ENCODE measurements at places on chromosomes 13 and 19.

GRCh38 chr19:23784274-23784673 lies 25.6 kb upstream of the ZNF681 start:
- DNase-seq: no peak

GRCh38 chr13:92767468-92767867 lies 459.1 kb upstream of the GPC6 start:
- DNase-seq: no peak

DNA sequence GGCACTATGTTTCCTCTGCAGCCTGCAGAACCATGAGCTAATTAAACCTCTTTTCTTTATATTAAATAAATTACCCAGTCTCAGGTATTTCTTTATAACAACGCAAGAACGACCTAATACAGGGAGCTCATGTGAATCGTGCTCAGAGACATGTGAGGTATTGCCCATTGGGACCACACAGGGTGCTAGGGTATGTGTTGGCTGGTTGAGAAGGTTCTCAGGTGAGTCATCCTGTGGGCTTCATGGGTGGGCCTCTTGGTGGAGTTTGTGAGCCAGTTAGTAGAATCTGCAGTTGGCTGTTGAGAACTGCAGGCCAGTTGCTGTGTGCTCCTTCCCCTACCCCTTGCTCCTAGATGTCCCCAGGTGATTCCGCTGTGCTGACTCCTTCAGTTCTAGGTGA lies 163.0 kb downstream of the HS6ST3 start:
- no peak for DNase-seq

DNA sequence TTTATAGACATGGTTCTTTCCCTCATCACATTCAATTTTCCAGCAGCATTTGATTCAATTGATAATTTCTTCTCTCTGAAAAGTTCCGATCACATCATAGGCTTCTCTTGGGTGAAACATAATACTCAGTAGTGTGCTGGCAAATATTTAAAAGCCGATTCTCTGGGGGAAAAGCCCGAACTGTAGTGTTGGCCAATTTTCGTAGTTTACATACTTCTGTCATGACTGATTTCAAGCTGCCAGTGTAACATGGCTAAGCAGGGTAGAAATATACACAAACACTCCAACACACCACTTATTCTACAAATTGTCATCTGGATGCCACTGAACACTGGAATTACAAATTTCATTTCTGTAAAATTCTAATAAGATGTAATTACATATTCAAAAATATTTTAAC lies 56.1 kb upstream of the FREM2 start:
- DNase-seq: no peak

DNA sequence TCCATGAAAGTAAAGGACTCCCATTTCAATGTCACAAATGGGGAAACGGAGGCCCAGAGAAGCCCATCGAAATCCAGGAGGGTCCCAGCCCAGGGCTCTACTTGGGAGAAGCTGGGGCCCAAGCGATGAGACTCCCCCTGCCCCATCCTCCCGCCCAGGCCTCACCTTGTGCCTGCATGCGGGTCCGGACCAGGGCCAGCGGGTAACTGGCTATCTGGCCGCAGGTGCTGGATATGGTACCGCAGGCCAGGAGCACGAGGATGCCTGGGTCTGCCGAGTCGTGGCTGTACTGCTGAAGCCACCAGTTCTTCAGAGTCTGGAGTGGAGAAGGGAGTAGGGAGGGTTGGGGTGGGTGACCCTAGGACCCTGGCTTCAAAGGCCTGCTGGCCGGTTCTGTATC lies 10.4 kb upstream of the SLC25A41 start:
- no peak for DNase-seq

DNA sequence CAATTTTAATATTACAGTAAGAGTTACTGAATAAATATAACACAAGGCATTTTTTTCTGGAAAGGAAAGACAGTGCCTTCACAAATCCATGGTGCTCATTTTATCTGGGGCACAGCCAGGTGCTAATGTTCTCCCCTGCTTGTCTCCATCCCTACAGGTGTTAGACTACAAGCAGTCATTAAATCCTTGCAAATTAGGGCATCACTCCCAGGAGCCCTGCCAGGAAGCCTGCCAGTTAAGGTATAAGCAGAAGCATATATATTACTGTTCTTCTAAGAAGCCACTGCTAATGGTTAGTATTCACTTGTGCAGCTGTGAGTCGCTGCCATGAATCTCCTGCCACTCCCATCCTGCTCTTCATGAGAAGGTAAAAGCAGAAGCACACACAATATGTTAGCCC lies 149.7 kb downstream of the OXGR1 start:
- no peak for DNase-seq

DNA sequence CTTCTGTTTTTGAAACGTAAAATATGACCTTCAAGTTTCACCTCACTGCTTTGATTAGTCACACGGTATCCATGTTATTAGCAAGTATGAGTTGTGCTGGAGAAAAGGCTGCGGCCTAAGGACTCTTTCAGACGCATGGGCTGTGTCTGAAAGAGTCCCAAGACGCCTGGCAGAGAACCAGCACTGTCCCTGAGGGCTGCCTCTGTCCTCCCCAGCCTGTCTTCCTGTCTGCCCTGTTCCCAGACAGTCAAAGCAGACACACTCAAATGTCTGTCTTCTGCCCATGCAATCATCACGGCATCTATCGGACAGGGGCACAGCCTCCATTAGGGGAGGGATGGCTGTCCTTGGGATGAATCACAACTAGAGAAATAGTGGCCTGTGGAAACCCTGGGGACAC lies 65.5 kb downstream of the DPY19L3 start:
- no peak for DNase-seq

DNA sequence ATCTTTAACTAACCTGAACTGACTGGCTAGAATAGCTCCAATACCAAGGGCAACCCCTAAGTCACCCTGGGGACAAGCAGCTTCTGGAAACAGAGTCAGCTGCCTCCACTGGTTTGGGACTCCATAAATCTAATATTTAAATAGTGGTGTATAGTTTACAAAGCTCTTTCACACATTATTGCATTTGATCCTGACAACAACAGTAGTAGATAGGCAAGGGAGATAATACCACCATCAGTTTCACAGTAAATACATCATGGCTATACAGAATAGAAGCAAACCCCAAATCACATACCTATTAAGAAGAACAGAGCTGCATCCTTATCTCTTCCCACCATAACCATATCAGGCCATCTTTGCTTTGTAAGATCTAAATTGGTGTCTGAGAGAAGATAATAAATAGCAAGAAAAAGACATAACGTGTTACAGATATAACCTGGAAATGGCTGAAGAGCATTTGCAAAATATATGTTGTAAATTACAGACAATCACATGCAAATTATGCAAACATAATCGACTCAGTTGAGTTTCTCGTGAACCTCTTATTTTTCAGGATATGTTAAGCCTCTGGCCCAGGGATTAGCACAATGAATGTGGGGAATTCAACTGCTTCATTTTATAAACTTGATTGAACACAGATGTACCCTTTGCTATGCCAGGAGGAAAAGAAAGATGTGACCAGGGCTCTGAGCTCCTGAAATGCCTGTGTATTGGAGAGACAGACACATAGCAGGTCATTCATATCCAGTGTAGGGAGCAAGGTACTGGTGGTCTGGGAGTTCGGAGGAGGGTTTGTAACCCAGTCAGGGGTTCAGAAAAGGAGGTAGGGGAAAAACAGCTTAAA lies 142.5 kb downstream of the SLC7A1 start:
- DNase-seq: no peak

DNA sequence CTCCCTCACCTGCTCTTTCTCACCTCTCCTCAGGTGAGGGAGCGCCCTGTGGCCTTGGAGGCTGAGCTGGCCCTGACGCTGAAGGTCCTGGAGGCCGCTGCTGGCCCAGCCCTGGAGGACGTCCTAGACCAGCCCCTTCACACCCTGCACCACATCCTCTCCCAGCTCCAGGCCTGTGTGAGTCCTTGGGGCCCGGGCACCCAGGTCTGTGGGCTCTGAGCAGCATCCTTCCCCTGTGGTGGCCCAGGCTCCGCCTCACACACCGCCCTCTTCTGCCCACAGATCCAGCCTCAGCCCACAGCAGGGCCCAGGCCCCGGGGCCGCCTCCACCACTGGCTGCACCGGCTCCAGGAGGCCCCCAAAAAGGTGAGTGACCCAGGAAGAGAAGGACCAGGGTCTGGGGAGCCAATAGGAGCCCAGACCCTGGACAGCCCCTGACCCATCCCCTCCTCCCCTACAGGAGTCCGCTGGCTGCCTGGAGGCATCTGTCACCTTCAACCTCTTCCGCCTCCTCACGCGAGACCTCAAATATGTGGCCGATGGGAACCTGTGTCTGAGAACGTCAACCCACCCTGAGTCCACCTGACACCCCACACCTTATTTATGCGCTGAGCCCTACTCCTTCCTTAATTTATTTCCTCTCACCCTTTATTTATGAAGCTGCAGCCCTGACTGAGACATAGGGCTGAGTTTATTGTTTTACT lies 1.9 kb downstream of the IFNL1 start:
- peak; percentile 61 for DNase-seq

DNA sequence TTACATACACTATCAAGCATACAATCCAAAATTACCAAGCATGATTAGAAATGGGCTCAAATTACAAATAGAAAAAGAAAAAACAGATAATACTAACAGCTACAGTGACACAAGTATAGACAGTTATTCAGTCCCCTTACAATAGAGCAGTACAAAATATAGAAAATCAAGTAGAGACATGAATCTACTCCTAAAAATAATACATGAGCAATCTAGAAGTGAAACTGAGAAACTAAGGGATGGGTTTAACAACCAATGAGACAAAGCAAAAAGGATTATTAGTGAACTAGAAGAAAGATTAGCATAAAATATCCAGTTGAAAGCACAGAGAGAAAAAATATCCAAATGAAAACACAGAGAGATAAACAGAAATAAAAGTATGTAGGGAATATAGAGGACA lies 426.7 kb downstream of the TBC1D4 start:
- no peak for DNase-seq

DNA sequence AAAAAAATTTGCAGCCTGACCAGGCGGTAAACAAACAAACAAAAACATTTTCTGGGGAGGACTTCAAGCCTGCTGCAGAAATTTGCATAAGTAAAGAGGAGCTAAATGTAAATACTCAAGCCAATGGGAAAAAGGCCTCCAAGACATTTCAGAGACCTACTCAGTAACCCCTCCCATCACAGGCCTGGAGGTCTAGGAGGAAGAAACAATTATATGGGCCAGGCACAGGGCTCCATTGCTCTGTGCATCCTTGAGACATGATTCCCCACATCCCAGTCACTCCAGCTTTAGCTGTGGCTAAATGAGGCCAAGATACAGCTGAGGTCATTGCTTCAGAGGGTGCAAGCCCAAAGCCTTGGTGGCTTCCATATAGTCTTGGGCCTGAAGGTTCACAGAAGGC lies 793.4 kb downstream of the SLITRK1 start:
- no peak for DNase-seq

GRCh38 chr13:47831265-47831664 lies 169.8 kb downstream of the SUCLA2 start:
- no peak for DNase-seq

- no peak for DNase-seq
These were observed 32.9 kb downstream of the TSKS start for GRCh38 chr19:49730166-49730565.
